Memory B cell (primary cell): ENCODE measurements at places on chromosomes 13 and 19.

- no peak for DNase-seq
Measured at GRCh38 chr19:20662421-20663105, 1.2 kb upstream of the ZNF626 start.

DNA sequence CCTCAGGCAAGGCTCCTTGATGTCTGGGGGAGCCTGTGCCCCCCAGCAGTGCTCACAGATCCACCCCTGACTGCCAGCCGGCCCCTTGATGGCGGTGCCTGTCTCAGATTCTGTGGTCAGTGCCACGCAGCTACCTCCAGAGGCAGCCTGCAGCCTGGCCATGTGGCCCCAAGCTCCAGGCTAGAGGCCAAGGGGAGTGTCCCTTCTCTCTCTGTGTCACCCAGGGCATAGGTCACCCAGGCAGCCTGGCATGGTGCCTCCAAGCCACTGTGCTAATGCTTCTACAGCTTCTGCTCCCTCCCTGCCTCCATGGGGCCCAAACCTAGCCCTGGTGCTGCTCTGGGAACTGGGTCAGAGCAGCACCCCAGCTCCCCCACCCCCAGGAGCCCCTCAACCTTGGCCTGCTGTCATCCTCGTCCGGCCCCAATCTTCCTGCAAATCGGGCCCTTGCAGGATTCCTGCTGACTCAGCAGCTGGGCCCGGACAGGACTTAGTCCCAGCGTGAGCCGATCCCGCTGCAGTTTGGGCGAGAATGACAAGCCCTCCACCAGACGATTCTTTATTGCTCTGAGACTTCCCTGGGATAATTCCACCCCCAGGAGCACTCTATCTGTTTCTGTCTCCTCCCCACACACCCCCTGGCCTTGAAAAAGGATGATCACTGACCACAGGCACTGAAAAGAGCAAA lies 2.8 kb upstream of the ARL11 start:
- DNase-seq: no peak

- DNase-seq: no peak
Measured at GRCh38 chr19:39265321-39265916, 2.8 kb upstream of the IFNL2 start.

DNA sequence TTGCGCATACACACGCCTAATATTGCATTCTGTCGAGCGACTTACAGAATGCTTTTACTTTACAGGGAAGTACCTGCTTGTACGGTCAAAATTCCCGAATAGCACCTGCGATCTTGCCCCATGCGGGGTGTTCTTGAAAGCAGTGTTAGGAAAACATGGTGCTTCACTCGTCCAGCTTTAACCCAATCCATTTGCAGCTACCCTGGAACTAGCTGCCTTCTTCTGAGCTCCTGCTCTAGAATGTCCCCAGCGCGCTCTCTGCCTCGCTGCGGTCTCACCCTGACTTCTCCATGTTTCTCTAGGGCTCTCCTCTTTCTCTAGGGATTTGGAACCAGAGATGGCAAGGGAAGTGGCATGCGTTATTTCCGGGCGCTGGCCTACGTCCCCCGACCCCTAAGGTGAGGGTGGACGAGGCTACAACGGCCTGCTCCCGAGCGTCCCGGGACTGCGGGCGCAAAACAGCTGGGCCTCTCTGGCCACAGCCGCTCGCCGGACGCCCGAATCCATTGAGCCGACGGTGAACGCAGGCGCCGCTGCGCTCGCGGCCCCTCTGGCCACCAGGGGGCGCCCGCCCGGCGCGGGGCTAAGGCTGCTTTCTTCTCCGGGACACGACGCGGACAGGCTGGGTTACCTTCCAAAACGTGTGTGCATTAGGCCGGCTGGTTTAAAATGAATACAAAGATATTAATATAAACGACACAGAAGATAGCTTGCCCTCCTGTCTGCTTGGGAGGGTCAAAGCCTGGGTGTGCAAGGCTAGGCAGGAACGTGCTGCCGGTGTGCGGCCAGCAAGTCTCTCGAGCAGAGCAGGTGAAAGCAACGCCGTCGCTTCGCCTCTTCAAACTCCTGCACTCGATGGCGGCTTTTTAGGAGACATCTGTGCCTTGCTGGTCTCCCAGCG lies 1.8 kb upstream of the SPRY2 start:
- DNase-seq: peak; percentile 65

DNA sequence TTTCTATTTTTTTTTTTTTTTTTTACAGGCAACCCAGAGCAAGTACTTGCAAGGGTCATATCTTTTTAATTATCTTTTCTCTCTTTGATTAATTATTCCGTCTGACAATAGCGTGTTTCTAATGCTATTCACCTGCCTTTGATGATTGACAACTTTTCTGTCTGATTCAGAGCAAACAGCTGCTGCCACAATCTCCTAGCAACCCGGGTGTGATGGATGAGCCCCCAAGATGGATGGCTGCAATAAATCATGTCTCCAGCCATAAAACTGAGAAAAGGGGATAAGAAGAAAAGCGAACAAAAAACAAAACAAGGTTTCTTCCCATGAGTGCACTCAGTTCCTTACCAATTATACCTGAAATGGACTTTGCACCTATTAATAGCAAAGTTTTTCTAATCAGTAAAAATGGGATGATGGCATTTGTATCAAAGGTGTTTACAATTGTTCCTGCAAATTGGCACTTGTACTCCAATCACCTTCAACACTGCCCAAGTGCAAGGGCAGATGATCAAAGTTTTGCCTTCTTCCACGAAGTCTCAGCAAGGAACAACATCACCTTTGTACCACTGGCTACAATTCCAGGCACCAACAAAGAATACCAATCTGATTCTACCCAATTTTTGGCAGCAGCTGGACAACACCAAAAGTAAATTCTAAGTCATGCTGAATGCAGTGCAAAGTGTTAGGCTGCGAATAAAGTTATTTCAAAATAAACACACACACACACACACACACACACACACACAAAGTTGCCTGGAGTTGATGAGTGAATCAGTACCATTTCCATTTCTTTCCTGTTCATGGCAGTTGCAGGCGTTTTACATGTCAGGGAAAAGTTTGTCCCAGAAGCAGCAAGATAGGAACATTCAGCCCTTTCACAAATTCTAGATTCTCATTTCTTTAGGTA lies 12.0 kb downstream of the TSHZ3 start:
- no peak for DNase-seq

GRCh38 chr19:23436318-23436717 lies 41.0 kb upstream of the ZNF91 start:
- no peak for DNase-seq

DNA sequence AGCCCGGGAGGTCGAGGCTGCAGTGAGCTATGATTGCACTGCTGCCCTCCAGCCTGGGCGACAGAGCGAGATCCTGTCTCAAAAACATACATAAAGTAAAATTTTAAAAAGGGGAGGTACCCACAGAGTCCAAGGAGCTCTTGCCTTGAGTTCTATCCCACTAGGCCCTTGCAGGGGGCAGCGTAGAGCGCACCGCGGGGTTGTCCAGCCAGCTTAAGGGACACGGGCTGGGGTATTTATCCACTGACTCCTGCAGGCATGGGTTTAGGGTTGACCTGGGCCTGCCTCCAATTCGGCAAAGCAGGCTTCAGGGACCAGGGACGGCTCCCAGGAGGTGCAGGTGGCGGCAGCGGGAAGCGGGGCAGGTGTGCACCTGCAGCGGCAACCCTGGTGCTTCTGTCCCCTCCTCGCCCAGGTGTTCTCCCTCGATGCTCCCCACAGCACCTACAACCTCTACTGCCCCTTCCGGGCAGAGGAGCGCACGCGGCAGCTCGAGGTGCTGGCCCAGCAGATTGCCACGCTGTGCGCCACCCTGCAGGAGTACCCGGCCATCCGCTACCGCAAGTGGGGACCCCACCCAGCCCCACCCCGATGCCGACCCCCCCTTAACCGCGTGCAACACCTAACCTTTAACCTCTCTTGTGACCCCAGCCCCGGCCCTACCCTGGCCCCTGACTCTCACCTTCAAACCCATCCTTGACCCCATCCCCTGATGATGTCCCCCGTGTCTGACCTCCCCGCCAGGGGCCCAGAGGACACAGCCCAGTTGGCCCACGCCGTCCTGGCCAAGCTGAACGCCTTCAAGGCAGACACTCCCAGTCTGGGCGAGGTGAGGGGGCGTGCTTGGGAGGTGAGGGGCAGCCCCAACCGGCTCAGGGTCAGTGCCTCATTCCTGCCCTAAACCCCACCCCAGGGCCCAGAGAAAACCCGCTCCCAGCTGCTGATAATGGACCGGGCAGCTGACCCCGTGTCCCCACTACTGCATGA lies 4.7 kb downstream of the STXBP2 start:
- no peak for DNase-seq

DNA sequence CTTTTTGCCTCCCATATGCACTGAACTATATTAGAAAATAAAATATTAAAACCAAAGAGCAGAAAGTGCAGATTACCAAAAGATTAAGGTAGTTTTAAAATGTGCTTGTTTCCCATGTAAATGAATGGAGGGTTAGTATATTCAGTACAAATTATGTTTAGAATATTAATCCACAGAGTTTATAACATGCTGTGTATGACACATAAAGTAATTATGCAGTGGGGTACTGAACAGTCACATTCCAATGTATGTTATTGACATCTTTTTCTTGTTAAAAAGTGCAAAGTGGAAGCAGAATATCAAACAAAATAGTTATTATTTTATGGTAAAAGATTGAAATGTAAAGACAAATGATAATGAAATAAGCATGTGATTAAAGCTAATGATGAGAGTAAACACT lies 79.3 kb downstream of the GPC6 start:
- DNase-seq: no peak

DNA sequence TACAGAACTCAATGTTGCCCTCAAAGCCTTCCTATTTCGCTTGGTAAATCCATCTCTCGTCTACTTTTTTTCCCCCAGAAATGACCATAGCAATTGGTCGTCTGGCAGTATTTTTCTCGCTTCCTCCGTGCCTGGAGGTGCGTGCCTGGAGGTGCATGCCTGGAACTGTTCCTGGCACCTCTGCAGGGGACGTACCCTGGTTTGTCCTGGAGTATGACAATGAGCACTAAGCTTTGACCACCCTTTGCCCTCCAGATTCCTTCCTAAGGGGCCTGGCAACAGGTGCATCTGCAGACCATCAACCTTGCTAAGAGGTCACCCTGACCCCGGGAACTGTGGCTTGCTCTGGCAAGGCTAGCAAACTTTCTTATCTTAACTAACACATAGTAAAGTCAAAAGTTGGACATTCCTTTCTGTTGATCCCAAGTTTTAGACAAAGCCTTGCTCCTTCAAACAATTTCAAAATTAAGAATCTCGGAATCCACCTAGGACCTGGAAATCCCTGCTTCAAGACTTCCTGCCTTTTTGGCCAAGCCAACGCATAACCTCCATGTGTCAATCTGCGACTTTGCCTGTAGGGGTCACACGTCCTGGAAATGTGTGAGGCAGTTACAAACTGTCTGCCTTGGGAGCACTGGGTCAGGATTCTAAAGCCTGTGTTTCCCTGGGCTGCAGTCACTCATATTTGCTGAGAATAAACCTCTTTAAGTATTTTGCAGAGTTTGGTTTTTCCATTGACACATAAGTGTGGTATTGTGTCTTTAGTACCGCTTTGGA lies 28.8 kb upstream of the TUBGCP3 start:
- DNase-seq: no peak

GRCh38 chr13:46894568-46894967 lies 2.3 kb downstream of the HTR2A start:
- DNase-seq: no peak

GRCh38 chr13:51044023-51044665 lies 66.9 kb downstream of the C13orf42 start:
- DNase-seq: no peak

DNA sequence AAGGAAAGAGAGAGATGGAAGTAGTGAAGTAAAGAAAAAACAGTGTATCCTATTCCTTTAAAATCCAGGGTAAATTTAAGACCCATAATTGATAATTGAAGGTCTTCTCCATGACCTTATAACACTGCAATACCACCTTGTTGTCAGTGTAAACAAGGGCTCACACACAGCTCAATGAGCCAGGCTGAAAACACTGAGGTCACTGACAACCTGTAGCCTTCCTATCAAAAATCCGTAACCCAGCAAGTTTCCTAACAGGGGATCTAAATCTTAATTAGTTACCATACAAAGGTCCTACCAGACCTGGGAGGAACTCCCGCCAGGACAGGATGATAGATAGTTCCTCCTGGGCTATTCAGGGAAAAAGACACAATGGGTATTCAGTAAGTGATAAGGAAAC lies 1677.1 kb downstream of the OLFM4 start:
- DNase-seq: no peak

DNA sequence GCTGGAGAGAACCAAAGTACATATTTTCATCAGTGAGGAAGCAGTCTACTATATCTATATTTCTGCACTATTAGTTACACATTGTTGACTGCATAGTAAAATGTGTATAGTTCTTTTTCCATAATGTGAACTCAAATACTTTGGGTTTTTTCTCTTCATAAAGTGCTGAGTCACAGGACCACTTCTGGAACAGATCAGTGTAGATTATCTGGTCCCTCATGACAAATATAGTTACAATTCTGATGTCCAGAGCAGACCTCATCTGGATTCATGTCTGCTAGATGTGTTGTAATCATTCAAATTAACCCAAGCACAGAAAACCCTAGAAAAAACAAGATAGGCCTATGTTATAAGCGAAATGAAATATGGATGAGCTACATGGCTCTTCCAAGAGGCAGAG lies 171.4 kb downstream of the SUCLA2 start:
- DNase-seq: no peak

DNA sequence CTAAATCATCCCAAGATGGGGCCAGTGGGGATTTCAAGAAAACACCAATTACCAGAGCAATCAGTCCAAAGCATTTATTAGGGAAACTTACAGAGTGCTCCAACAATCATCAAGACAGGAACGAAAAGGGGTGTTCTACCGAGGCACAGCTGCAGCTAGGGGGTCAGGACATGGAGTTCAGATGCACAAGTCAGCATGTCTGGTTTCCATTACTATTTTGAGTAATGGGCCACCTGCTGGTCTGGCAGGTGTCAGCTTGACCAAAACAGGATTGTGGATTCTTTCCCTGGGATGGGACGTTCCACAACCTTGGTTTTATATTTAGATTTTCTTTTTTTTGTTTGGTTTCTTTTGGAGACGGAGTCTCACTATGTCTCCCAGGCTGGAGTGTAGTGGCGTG lies 3.9 kb upstream of the UBL5 start:
- no peak for DNase-seq

DNA sequence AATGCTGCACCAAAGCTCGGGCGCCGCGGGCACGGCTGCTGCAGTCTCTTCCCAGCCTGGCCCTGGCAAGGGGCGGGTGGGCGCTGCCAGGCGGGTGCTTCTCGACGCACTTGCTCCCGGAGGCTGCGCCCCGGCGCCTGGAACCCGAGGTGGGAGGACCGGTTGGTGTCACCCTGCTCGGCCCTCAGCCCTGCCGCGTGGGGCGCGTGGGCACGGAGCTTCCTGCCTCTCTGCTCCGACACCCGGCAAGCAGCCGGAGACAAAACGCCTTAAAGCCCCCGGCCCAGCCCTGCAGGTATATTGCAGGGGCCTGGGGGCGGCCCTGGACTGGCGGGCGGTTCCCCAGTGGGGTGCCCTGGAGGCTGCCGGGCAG lies 34.7 kb downstream of the BTBD2 start:
- no peak for DNase-seq

- DNase-seq: no peak
Measured at GRCh38 chr19:15396436-15396835, 16.8 kb upstream of the AKAP8 start.
